ENCODE measurements at places on chromosomes 3 and 15.

GRCh38 chr3:64318001-64318400, 92.7 kb upstream of the PRICKLE2 start:
- DNase-seq: no peak

GRCh38 chr3:14810070-14810791, 8.5 kb upstream of the FGD5 start:
- DNase-seq: no peak

- DNase-seq: no peak
Observed at GRCh38 chr3:89116476-89116875, 9.1 kb downstream of the EPHA3 start.

DNA sequence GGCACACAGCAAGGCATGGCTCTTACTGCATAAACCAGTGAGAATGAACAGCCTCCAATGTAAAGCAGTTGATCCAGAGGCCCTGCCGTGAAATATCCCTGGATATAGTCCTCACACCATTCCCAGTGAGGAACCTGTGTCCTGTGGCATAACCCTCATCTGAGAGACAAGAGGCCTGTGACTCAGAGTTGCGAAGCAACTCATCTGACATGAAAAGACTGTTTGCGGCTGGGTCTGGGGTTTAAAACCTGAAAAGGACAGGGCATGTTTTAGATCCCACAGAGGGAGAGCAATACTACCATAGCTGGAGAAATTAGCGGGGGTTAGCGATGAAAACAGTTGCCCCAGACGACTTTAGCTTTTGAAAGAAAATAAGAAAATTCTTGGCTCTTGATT, 165.3 kb upstream of the BHLHE40 start:
- no peak for DNase-seq

GRCh38 chr3:153910387-153910786, 210.8 kb upstream of the ARHGEF26 start:
- no peak for DNase-seq

DNA sequence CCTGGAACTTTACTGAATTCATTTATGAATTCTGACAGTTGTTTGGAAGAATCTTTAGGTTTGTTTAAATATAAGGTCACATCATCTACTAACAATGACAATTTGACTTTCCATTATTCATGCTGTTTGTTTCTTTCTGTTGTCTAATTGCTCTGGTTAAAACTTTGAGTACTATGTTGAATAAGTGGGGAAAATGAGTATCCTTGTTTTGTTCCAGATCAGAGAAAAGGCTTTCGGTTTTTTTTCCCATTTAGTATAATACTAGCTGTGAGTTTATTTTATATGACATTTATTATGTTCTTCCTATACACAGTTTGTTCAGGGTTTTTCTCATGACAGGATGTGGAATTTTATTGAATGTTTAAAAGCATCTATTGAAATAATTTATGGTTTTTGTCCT, 11.3 kb upstream of the TUBGCP5 start:
- no peak for DNase-seq

DNA sequence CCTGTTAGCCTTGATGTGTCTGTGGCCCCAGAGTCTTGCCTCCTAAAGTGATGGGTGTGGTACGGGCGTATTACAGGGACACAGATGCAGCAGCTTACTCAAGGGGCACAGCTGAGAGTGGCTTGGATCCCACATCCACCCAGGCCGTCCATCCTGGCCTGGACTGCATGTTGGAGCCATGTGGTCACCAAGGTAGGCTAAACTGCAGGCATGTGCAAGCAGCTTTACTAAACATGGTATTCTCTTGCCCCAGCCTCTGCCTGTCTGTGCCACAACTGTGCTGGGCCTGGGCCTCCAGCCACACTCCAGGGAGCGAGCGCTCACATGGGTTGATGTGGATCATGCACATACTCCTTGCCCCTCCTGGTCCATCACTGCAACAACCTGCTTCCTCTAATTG, 6.1 kb upstream of the GPR62 start:
- DNase-seq: no peak

Measured in GM13977 (cell line).